Naive thymus-derived CD4-positive, alpha-beta T cell (primary cell): ENCODE measurements at places on chromosomes 6 and 20. TPM values are rescaled to one million over a fixed set of nuclear protein-coding genes. Genes with fewer than 3 reads are reported as not detected.

The CLIC5 gene
- 4.1 TPM for total RNA-seq

The SYCP2 gene
- total RNA-seq: 3.8 TPM

The SEMG1 gene
- not detected for total RNA-seq

The TMEM74B gene
- 0.46 and 0.60 TPM in 2 replicates for total RNA-seq

The AFG1L gene
- 7.2 TPM for total RNA-seq

The CRISP3 gene
- total RNA-seq: not detected

The TFB1M gene
- 45.4 TPM for total RNA-seq
